Caco-2 (cell line): ENCODE measurements at places on chromosomes 7 and 10. TPM values are rescaled to one million over a fixed set of nuclear protein-coding genes. Genes with fewer than 3 reads are reported as not detected.

DNA sequence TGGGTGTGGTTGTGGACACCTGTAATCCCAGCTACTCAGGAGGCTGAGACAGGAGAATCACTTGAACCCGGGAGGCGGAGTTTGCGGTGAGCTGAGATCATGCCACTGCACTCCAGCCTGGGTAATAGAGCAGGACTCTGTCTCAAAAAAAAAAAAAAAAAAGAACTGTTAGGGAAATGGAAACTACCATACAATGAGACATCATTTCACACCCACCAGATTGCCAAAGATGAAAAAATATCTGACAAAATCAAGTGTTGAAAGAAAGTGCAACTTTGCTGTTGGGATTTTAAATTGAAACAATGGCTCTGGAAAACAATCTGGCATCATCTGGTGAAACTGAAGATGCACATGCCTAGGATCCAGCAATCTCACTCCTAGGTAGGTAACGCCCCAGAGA, 16.1 kb upstream of the MALSU1 start:
- no peak for DNase-seq

DNA sequence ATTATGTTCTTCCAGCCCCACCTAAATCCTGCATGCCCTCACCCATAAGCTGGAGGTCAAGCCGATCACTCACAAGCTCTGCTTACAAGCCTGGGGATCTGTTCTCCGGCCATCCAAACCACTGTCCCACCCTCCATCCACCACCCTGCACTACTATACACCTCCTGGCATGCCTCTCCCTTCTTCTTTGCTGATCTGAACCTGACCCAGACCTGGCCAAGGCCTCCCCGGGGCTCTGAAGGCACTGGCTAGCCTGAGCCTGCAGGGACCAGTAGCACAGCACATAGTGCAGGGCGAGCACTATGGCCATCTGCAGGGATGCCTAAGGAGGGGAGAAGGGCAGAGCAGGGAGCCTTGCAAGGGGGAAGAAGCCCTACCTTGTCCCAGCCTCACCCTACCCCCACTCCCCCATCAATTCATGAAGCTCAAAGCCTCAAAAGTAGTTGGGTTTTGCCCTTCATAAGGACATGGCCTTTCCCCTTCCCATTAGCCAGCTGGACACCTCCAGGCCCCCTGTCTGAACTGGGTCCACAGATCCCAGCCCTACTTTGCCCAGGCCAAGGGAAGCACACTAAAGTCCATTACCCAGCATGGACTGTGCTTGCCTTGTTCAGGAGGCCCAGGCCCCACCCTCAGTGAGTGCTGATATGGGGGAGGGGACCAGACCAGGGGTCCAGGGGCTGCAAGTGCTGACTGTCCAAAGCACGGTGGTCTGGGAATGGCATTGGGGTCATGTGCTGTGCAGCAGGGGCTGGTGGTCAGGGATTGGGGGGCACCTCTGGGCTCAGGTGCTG, 29.6 kb downstream of the CHAT start:
- no peak for DNase-seq

DNA sequence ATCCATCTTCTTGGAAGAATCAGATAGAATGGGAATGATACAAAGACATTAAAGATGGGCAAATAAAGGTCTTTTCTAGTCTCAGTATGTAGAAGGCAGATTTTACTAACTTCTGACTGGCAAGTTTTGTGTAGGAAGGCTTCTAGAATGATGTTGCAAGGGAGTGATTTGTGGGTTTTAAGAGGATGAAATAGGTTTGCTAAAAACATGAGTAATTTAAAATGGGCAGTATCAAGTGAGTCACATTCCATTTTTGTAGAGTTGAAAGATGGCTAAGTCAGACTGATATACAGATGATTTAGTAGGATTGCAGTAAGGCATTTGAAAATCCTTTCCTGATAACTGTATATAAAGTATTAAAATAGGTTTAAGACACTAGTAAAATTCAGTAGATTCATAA, 777.4 kb downstream of the SORCS1 start:
- no peak for DNase-seq

The PROSER2 gene
- total RNA-seq, result 123 and 134 TPM in 2 replicates

DNA sequence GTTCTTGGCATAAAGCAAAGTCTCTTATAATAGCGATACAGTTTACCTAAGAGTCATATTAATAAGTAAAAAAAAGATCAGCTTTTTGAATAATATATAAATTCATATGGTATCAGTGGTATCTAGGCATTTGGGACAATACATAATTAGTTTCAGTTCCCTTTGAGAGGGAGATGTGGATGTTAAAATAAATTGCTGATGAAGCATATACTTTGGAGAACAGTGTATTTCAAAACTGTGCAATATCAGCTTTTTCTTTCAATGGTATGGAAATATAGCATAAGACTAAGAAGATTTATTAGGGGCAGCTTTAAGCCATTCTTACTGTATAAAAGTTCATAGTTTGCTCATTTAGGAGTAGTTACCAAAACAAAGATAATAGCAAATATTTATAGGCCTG, 35.5 kb downstream of the MDFIC start:
- no peak for DNase-seq

- no peak for DNase-seq
Measured at GRCh38 chr7:23107781-23108180, 2.2 kb downstream of the KLHL7 start.

The BHLHA15 gene
- total RNA-seq, result 3.4 and 3.6 TPM in 2 replicates

The VSTM2A gene
- total RNA-seq, result not detected in 2 replicates

DNA sequence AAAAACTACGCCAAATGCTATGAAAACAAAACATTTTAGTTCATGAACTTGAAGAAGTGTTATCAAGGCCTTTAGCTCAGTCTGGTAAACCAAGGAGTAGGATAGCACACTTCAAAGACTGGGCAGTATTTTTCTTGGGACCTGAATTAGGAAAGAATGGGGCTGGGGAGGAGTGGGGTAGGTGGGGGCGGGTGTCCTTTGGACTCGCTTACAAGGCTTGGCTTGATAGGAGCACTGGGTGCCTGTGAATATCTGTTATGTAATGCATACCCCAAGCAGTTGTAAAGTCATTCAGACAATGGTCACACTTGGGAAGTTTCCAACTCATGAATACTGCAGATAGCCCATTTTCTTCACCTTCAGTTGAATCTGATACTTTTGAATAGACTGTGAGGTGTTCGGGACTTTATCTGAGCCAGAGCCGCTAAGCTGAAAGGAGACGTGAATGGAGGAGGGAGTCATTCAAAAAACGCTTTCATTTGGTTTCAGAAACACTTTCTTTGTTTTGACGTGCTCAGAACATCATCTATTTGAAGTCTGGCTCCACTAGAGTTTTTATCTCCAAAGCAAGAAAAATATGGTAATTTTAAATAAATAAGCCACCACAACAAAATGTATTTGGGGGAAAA, 70.1 kb upstream of the FAM204A start:
- DNase-seq, result no peak

DNA sequence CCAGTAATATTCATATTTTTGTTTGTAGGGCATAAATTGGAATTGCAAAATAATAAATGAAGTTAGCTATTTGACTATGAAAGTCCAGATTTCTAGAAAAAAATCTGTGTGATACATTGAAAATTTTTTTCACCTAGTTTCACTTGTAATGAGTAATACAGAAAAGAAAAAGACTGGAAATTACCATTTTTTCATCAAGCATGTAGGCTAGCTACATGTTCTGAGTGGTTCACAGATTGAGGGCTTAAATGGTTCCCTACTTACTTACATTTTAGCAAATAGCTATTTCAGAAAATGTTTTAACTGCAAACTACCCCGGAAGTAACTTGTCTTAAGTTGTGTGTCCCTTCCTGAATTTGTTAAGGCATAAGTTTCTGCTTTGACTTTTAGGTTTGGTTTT, 396.0 kb downstream of the PHF14 start:
- DNase-seq, result no peak

The NKX1-2 gene
- total RNA-seq, result 2.0 and 2.8 TPM in 2 replicates

DNA sequence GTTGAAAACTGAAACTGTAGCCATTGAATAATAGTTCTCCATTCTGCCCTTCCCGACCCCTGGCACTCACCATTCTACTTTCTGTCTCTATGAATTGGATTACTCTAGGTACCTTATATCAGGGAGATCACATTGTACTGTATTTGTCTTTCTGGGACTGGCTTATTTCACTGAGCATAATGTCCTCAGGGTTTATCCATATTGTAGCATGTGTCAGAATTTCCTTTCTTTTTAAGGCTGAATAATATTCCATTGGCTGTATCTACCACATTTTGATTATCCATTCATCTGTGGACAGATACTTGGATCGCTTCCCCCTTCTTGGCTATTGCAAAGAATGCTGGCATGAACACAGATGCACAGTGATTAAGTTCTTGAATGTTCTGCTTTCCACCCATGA, 107.4 kb downstream of the CDH23 start:
- DNase-seq, result no peak

GRCh38 chr7:35513828-35514227, 181.1 kb downstream of the HERPUD2 start:
- DNase-seq, result no peak

The AS3MT gene
- 6.4 and 8.6 TPM in 2 replicates for total RNA-seq
